ENCODE measurements at places on chromosomes 7 and 10.

DNA sequence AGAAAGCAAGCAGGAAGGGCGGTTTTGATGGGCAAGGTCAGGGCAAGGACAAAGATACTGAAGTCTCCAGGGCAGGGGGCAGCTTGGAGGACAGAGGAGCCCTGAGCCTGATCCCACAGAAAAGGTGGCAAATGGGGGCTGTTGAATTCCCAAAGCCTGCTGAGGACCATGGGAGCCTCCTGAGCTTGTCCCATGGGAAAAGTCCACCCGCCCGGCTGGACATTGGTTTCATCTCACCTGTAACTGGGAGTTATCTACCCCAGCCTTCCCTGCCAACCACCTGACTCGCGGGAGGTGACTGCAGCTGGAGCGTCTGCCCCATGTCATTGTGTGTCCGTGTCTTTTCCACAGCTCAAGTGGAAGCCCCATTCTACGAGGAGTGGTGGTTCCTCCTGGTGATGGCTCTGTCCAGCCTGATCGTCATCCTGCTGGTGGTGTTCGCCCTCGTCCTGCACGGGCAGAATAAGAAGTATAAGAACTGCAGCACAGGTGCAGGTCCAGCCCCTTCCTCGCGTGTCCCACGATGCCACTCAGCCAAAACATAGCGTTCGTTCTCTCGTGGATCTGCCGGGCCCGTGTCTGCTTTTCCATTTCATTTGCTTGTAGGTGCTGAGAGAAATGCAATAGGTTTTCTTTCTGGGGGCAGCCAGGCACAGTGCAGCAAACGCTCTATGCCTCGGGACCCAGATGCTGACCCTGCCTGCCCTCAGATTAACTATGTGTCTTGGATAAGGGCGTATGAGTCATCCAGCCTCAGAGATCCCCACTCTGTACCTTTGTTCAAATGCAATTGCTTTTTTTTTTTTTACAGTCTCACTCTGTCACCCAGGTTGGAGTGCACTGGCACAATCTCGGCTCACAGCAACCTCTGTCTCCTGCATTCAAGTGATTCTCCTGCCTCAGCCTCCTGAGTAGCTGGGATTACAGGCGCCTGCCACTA, 444.5 kb upstream of the FOXK1 start:
- DNase-seq: no peak

DNA sequence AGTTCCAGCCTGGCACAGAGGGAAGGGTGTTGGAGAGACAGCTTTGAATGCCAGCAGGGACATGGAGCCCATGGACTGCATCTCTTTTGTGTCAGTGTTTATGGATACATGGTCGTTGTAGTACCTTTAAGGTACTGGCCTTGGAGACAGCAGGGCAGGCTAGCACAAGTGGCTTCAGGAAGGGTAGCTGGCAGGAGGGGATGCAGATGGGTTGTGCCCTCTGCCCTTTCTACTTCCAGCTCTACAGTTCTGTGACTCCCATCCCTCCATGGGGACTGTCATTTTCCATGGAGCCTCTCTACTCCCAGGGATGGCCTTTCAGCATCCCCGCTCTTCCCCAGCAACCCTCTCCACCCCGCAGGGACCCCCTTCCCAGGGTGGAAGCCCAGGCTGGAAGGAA, 25.1 kb downstream of the POLL start:
- DNase-seq: no peak

GRCh38 chr10:120011359-120012130, 119.0 kb downstream of the SEC23IP start:
- no peak for DNase-seq

DNA sequence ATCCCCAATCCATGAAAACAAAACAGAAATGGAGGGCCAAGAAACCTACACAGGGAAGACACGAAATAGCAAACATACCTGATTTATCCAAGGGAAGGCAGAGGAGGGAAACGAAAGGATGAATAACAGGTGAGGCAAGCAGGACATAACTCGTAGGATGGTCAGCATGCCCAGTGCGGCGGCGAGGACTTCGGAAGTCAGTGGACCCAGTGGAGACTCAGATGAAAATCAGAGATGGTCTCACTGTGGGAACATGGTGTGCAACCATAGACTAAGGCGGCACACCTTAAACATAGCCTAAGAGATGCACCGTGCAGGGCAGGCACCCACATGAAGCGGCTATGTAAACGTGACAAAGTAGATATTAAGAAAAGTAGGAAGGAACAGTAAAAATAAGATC, 157.5 kb downstream of the MGMT start:
- no peak for DNase-seq

GRCh38 chr10:4333459-4333894, 492.5 kb upstream of the AKR1E2 start:
- DNase-seq: no peak

GRCh38 chr10:72812753-72813430, 80.6 kb upstream of the OIT3 start:
- no peak for DNase-seq

Data from stimulated activated CD4-positive, alpha-beta T cell treated with anti-CD3 and anti-CD28 coated beads, Interleukin-4, amount 100 ng/mL, for 4 hours (primary cell).